ENCODE measurements at places on chromosomes 6 and 20. TPM values are rescaled to one million over a fixed set of nuclear protein-coding genes. Genes with fewer than 3 reads are reported as not detected.

Gene LTV1
- total RNA-seq: 12.5 TPM

Gene FUCA2
- total RNA-seq: 38.6 TPM

Gene SLC24A3
- total RNA-seq: 0.57 TPM

Gene EFCAB8
- not detected for total RNA-seq

Gene CAGE1
- not detected for total RNA-seq

Gene LHFPL5
- not detected for total RNA-seq

Gene AGER
- 3.6 TPM for total RNA-seq
